ENCODE measurements at places on chromosomes 1 and 21.

DNA sequence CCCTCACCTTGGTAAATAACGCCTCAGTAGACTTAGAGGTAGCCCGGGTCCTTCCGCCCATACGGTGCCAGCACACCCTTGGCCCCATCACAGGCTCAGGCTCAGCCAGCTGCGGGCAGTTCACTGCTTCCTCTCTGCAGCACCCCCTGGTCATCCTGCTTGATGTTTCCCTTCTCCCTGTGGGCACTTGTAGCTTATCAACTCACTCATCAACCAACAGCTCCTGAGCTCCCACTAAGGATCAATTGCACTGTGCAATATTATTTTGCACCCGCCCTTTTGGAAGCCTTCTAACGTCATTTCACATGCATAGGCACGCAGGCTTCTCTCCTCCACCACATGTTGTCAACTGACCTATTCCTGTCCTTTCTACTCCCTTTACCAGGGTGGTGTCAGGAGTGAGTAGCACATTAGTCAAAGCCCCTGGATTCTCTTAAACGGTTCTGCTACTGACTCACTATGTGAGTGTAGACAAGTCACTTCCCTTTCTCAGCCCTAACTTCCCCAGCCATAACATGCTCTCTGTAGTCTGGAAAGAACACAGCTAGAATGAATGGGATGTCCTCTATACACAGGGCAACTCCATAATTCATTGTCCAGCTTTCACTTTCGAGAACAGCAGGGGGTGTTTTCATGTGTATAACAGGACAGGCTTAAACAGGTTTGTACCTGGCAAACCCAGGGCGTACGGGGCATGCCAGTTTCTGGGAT, 47.1 kb upstream of the IRF2BP2 start:
- no peak for DNase-seq

GRCh38 chr1:6180268-6180706, at the start of gene CHD5:
TSS of gene CHD5 (minus strand) at chr1:6180321. CDS start at chr1:6180023, 298 bp downstream.
- DNase-seq = peak; percentile 4

GRCh38 chr1:214271995-214272731, 8.8 kb upstream of the SMYD2 start:
- no peak for DNase-seq

DNA sequence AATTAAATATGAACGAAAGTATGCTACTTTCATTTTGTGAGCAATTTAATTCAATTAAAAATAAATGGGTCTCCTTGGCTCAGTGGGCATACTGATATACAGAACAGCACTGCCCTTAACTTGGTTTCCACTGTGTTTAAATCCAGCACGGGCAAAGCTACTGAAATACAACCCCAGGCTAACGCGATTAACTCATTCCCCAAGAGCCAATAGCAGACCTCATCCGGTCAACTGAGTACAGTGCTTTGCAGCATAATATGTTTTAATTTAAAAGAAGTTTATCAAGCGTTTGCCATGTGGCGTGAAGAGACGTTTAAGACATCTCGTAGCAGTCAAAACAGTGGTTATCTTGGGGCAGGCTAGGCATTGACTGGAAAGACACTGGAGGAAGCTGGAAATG, 118.6 kb downstream of the PROX1 start:
- no peak for DNase-seq

All from effector CD8-positive, alpha-beta T cell (primary cell).